Hematopoietic multipotent progenitor cell (in vitro differentiated cells): ENCODE measurements at places on chromosomes 3 and 15. TPM values are rescaled to one million over a fixed set of nuclear protein-coding genes. Genes with fewer than 3 reads are reported as not detected.

Gene VGLL3
- 0.54 TPM for total RNA-seq

Gene SLC22A13
- 0.27 TPM for total RNA-seq

- DNase-seq, result no peak
Observed at GRCh38 chr15:26806151-26806550, 33.3 kb upstream of the GABRB3 start.

DNA sequence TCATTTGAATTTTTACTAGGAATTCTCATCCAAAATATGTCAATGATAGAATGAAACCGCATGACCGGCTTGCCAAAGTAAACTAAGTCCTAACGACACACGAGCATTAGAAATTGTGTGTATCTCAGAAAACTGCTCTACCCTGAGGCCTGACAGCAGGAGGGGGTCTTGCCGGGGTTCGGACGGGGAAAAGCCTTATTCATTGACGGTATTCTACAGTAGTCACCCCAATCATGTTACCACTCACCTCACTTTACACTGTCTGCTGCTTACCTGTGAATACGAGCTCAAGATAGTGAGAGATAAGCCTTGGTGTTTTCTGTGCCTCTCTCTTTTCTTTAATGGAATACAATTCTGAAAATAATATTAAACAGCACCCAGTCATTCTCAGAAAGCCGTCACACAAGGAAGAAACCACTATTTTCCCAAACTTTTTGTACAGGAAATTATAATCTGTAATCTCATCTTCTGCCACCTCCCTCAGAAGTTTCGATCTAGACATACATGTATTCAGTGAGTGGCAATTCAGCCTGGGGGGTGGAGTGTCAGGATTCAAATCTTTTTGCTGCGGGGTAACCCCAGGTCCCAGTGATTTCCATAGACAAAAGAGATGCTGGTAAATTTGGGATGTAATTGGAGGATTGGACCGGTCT is 492 bp upstream of the FAM43A start:
- no peak for DNase-seq

Gene KNG1
- total RNA-seq, result not detected

DNA sequence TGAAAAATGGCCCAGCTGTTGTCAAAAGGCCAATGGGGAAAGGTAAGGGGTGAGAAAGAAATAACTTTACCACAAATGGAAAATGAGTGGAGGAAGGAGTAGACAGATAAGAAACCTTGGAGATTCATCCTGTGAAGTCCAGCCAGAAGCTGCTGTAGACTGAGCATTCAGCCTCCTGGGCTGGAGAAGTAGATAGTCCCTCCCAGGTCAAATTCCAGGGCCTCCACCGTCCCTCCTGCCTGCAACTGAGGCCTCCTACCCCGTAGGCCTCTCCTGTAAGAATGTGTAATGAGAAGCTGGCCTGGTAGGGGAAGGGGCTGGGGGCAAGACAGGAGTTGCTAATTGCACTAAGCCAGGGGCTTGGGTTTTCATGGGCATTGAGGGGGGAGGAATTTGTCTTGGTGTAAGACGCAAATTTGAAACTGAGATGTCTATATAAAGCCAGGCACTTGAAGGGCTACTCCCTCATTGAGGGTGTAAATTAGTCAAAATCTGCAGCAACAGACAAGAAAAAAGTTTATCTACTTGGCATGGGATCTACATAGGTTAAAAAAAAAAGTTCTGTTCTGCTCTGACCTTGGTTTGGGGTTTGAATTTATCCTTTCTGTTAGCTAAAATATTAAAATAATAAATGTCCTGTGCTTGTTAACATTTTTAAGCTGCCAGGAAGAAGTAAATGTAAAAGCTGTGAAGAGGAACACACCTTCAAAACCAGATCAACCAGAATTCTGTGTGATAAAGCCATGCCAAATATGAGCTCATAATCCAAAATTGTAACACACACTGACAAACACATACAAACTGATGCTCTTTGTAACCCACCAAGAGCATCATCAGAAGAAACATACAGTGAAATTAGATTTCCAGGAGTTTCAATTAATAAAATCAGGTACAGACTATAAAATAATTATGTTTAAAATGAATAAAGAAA is 1.7 kb upstream of the RBP2 start:
- DNase-seq, result no peak

Gene ELL3
- total RNA-seq, result 7.0 TPM

DNA sequence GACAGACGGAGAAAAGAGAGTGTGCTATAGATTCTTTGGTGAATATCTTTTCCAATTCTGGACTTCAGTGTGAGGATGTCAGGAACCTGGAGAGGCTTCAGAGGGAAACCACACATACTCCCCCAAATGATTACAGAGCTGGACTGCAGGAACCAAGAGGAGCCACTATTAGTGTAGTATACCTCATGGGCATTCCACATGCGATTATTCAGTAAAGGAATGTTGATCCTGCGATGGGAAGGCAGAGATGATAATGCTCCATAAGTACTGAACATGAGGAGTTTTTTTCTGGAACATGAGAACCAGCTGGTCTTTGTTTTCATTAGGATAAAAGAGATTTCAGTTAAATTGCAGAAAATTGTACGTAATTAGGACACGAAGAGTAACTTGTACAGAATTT is 18.7 kb downstream of the STARD9 start:
- no peak for DNase-seq

- DNase-seq, result no peak
Observed at GRCh38 chr3:143209715-143210059, 90.1 kb downstream of the CHST2 start.

GRCh38 chr15:48334260-48334659 is 3.0 kb downstream of the DUT start:
- DNase-seq, result no peak

- DNase-seq, result peak; percentile 3
Observed at GRCh38 chr3:154904328-154904727, 175.8 kb upstream of the MME start.

Gene GLDN
- under 0.01 TPM for total RNA-seq

Gene PRRT3
- 8.1 TPM for total RNA-seq

- no peak for DNase-seq
Observed at GRCh38 chr15:93929375-93930094, 301.8 kb upstream of the MCTP2 start.

- DNase-seq, result peak; percentile 9
Observed at GRCh38 chr3:119145500-119146167, at the start of gene TEX55. Gene TEX55, plus strand, starts transcription at chr3:119146165. Its CDS starts 25 bp downstream, at chr3:119146190.

Gene LTK
- 1.6 TPM for total RNA-seq

- DNase-seq, result no peak
Observed at GRCh38 chr15:79088426-79089205, 2.0 kb downstream of the RASGRF1 start.

Gene COPB2
- 40.9 TPM for total RNA-seq
